Right lobe of liver (tissue), 6 donors: ENCODE measurements at places on chromosomes 7 and 10. TPM values are rescaled to one million over a fixed set of nuclear protein-coding genes. Genes with fewer than 3 reads are reported as not detected.

DNA sequence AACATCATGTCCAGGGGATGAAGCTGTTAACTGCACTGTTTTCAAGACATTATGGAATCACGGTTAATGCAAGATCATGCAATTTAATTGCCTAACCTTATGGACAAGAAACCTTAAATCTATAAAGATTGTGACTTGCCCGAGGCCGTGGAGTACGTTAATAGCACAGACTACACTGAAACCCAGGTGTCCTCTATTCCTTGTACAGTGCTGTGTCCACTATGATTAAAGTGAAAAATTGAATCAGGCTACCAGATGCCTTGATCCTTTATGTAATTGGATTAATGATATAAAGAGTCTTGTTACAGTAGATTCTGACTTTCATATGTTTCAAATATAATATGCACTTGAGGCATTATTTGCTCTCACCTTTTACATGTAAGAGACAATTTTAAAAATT, 33.9 kb upstream of the ETV1 start:
- no peaks in the 10 kb centered on the region for H3K36me3 ChIP-seq
- H3K4me3 ChIP-seq = no peak overlapping the region
- H3K27me3 ChIP-seq = no peaks in the 10 kb centered on the region
- H3K27ac ChIP-seq = no peak overlapping the region
- DNase-seq = no peak

- no peaks in the 10 kb centered on the region for H3K27me3 ChIP-seq
- no peak overlapping the region for H3K4me3 ChIP-seq
- no peak overlapping the region for H3K27ac ChIP-seq
- no peaks in the 10 kb centered on the region for H3K4me1 ChIP-seq
- no peaks in the 10 kb centered on the region for H3K36me3 ChIP-seq
- DNase-seq = no peak
Observed at GRCh38 chr10:76916536-76916935, 721.1 kb downstream of the KCNMA1 start.

GRCh38 chr7:151697942-151698341, 178.2 kb upstream of the RHEB start:
- H3K27ac ChIP-seq = no peak overlapping the region
- H3K36me3 ChIP-seq = no peaks in the 10 kb centered on the region
- no peaks in the 10 kb centered on the region for H3K27me3 ChIP-seq
- peaks cover 23% of the 10 kb centered on the region for H3K4me1 ChIP-seq
- no peak for DNase-seq

DNA sequence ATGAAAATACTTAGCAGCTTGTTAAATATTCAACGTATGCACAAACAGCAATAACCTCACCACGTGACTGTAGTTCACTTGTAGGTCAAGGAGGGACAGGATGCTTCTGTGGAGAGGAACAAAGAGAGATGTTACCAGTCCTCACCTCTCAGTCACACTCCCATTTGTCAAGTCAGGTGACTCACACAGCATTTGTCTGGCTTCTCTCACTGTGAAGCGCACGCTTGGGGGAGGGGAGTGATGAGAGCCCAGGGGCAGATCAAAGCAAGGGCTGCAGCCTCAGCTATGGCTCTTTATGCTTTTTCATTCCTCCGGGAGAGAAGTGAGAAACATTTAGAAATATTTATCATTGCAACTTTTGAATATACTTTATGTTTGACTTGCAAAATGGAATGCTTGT, 2.9 kb upstream of the RBM20 start:
- DNase-seq = no peak
- H3K27me3 ChIP-seq = peaks cover 36% of the 10 kb centered on the region
- no peak overlapping the region for H3K27ac ChIP-seq
- no peaks in the 10 kb centered on the region for H3K36me3 ChIP-seq
- no peak overlapping the region for H3K4me3 ChIP-seq

- no peak overlapping the region for H3K27ac ChIP-seq
- H3K4me1 ChIP-seq = peaks cover 33% of the 10 kb centered on the region
- no peaks in the 10 kb centered on the region for H3K27me3 ChIP-seq
- H3K36me3 ChIP-seq = no peaks in the 10 kb centered on the region
- H3K4me3 ChIP-seq = no peak overlapping the region
Observed at GRCh38 chr7:112201411-112201810, 4.8 kb downstream of the DOCK4 start.

DNA sequence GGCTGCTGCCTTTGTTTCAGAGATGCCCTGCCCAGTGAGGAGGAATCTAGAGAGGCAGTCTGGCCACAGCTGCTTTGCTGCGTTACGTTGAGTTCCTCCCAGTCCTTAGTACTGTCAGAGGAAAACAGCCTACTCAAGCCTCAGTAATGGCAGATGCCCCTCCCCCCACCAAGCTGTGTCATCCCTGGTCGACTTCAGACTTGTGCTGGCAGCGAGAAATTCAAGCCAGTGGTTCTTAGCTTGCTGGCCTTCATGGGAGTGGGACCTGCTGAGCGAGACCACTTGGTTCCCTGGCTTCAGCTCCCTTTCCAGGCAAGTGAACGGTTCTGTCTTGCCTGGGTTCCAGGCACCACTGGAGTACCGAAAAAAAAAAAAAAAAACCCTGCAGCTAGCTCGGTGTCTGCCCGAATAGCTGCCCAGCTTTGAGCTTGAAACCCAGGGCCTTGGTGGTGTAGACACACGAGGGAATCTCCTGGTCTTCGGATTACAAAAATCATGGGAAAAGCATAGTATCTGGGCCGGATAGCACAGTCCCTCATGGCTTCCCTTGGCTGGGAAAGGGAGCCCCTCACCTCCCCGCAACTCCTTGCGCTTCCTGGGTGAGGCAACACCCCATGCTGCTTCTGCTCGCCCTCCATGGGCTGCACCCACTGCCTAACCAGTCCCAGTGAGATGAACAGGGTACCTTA, 9.1 kb downstream of the SDHAF3 start:
- no peak overlapping the region for H3K27ac ChIP-seq
- no peak overlapping the region for H3K4me3 ChIP-seq
- DNase-seq = no peak
- H3K27me3 ChIP-seq = no peaks in the 10 kb centered on the region
- H3K36me3 ChIP-seq = no peaks in the 10 kb centered on the region
- no peaks in the 10 kb centered on the region for H3K4me1 ChIP-seq

- H3K27ac ChIP-seq = no peak overlapping the region
- DNase-seq = no peak
- no peaks in the 10 kb centered on the region for H3K4me1 ChIP-seq
- H3K4me3 ChIP-seq = no peak overlapping the region
Observed at GRCh38 chr10:94571528-94571927, 25.9 kb downstream of the HELLS start.

DNA sequence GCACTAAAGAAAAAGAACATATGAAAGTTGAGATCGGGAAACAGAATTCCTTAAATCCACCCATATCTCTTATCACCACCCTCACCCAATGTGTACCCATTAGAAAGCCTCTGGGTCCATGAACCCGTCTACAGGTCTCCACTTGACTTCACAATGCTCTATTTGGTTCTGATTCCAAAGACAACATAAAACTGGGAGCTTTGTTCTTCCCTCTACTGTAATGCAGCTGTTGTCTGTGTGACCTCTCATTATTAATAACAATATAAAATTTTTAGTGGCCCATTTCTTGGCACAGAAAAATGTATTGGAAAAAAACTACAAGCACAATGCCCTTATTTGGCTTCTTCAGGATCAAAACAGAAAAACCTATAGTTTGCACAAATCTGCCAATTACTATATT, 30.0 kb downstream of the DOCK4 start:
- no peaks in the 10 kb centered on the region for H3K27me3 ChIP-seq
- no peak for DNase-seq
- H3K4me1 ChIP-seq = no peaks in the 10 kb centered on the region
- H3K27ac ChIP-seq = no peak overlapping the region
- no peaks in the 10 kb centered on the region for H3K36me3 ChIP-seq

GRCh38 chr10:17062009-17062408, 67.6 kb downstream of the CUBN start:
- no peak overlapping the region for H3K27ac ChIP-seq
- no peak overlapping the region for H3K4me3 ChIP-seq
- no peaks in the 10 kb centered on the region for H3K36me3 ChIP-seq

OGDHL gene
- 98.5 TPM for total RNA-seq

STRIP2 gene
- 0.58 TPM for total RNA-seq

DNA sequence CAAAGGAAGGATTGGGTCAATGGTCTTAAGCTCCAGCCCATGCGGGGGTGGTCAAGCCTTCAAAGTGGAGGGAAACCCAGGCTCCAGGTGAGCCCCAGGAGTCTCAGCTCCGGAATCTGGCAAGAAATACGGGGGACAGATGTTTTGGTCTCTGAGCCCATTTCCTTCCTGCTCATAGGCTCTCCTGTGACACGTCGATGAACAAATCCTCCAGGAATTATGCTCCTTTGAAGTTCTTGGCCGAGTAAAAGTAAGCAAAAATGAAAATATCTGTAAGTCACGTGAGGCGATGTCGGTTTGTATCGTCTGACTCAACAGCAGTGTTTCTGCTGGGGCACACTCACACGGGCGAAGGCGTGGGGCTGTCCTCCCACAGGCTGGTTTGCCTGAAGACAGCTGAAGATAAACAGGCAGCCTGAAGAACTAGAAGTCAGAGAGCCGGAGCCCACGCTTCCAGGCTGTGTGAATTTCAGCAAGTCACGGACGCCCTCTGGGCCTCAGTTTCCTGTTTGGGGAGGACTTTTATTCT, 52.6 kb upstream of the SMNDC1 start:
- no peaks in the 10 kb centered on the region for H3K4me1 ChIP-seq
- no peak overlapping the region for H3K27ac ChIP-seq
- no peak for DNase-seq
- no peaks in the 10 kb centered on the region for H3K36me3 ChIP-seq
- no peak overlapping the region for H3K4me3 ChIP-seq

DNA sequence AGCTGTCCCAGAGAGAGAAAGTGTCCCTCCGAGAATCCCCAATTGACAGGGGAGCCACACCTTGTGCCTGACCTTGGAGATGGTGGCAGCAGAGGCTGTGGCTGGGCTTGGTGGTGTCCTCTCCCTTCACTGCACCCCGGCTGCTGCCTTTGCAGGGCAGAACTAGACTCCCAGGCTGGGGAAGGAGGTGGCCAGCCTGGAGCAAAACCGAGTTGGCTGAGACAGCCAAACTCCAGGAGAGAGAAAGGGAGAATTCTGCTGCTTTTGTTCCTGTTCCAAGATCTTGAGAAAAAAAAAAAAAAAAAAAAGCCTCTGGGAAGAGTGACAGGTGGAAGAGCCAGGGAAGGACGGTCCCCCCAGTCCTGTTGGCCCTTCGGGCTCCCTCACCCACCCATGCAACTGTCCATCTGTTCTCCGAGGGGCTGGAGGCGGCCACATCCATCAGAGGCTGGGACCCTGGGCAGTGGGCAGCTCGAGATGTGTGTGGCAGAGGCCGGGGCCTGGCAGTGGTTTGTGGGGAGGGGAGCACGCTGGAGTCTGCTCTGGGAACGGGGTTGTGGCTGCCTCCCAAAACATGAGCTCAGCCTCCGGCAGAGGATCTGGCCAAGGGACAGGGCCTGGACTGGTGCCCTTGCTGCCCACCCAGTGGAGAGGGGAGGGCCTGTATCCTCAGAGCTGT, 35.5 kb downstream of the CLIP2 start:
- DNase-seq = no peak
- H3K4me3 ChIP-seq = no peak overlapping the region
- no peaks in the 10 kb centered on the region for H3K4me1 ChIP-seq
- H3K27ac ChIP-seq = no peak overlapping the region
- no peaks in the 10 kb centered on the region for H3K27me3 ChIP-seq

GRCh38 chr7:106947244-106947728, 82.2 kb downstream of the PIK3CG start:
- no peaks in the 10 kb centered on the region for H3K36me3 ChIP-seq
- H3K27ac ChIP-seq = no peak overlapping the region
- H3K27me3 ChIP-seq = no peaks in the 10 kb centered on the region
- H3K4me3 ChIP-seq = no peak overlapping the region

DNA sequence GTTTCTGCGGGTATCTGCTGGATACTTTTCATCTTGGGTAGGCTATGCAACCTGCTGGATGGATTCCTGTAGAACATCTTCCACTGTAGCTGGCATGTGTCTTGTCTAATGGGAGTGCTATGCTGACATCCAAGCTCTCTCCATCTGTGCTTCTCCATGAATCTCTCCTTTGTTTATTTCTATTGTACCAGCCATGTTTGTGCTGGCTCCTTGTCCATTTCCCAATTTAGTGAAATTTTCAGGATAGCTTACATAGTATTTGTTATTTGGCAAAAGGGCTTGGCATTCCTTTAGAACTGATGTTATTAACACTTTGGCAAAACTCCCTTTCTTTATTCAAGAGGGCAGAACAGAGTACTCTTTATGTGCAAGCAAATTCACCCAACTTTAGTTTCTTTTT, 198.0 kb downstream of the CSTF2T start:
- no peaks in the 10 kb centered on the region for H3K36me3 ChIP-seq
- no peak overlapping the region for H3K27ac ChIP-seq
- no peaks in the 10 kb centered on the region for H3K4me1 ChIP-seq
- no peak for DNase-seq
- no peaks in the 10 kb centered on the region for H3K27me3 ChIP-seq

DNA sequence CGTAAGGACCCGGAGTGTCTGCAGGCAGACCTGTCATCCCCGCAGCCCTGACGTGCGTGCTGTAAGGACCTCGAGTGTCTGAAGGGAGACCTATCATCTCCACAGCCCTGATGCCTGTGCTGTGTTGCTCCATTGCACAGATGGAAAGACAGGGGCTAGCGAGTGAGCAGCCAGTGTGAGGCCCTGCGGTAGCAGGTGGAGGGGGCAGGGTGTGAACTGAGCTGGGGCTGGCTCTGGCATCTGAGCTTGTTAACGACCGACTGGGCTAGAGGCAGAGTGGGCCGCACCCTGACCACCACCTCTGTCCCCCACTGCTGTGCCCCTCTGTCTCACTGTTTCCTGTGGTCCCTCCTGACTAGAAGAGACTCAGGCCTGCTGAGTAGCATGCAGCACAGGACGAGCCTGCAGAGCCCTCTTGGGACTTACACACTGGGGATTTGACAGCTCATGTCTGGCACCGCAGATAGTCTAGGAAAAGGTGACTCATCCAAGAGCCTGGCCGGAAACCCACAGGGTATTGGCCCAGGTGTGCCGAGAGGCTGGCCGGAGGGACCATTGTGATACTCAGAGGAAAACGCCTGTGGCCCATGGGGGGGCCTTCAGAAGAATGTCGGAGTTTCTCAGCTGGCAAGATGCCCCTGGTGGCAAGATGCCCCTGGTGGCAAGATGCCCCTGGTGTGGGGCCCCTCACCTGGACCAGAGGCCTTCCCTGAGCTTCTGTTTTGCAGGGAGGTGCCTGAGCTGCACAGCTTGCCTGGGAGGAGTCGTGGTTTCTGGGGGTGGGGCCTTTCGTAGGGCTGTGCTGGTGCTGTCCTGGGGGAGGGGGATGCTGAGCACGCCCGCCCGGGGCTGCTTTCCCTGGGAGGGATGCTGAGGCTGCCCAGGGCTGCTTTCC, 34.3 kb downstream of the INPP5A start:
- H3K36me3 ChIP-seq = no peaks in the 10 kb centered on the region
- no peak overlapping the region for H3K27ac ChIP-seq
- H3K4me3 ChIP-seq = no peak overlapping the region
- H3K4me1 ChIP-seq = peaks cover 16% of the 10 kb centered on the region
- peak; percentile 54 for DNase-seq
